ENCODE measurements at places on chromosomes 4 and X. TPM values are rescaled to one million over a fixed set of nuclear protein-coding genes. Genes with fewer than 3 reads are reported as not detected.

DNA sequence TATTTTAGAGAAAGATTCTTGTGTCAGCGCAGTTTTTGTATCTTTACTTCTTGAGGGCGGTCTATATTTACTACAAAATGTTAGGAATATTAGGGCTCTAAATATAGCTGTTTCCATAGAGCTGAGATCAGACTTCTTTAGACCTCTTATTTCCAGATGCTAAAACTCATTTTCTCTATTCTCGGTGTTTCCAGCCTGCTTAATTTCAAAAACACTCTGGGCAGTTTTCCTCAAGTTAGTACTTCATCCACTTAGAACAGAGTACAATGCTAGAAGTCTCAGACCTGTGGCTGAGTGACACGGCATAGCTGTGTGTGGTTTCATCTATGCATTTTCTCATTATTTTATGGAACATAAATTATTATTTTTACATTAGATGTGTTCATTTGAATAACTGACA, 346.6 kb downstream of the PABPC4L start:
- no peak for DNase-seq

DNA sequence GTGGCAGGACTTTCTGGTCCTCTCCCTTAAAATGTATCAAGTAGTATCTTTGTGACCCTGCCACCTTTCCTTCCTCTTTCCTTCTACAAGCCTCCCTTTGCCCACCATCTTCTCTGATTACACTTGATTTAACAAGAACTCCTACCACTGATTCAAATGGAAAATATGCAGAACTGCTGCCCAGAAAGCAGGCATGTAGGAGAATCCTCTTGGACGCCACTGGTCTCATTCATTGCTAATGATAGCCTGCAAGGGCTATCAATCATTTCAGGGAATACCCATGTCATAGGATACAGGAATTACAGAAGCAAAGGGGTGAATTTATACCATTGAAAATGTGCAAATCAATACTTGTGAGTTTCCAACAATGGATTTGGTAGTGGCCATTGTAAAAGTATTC, 294.6 kb upstream of the NRK start:
- DNase-seq = no peak

DNA sequence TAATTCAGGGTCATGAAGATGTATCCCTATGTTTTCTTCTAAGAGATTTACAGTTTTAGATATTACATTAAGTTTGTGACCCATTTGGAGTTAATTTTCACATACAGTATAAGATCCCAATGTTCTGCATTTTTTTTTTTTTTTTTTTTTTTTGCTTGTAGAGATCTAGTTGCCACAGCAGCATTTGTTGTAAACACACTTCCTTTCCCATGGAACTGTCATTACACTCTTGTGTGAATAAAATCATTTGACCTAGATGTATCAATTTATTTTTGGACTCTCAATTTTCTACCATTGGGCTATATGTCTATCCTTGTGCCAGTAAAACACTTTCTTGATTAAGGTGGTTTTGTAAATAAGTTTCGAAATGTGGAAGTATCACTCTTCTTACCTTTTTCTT, 1107.2 kb downstream of the TECRL start:
- no peak for DNase-seq

DNA sequence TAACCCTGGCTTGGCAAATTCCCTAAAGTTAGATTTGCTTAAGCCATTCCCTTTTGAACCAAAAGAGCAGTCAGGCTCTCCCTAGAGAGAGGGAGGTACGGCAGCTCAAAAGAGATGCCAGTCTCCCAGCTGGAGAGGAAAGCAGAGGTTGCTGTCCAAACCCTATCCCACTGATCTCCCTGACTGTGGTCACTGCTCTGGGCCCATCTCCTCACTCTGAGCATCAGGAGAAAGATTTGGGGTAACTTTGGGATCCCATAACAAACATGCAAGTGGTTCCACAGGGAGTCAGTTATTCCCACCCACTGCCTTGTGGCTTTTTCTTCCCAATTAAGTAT, 17.1 kb downstream of the ACSL1 start:
- DNase-seq = no peak

DNA sequence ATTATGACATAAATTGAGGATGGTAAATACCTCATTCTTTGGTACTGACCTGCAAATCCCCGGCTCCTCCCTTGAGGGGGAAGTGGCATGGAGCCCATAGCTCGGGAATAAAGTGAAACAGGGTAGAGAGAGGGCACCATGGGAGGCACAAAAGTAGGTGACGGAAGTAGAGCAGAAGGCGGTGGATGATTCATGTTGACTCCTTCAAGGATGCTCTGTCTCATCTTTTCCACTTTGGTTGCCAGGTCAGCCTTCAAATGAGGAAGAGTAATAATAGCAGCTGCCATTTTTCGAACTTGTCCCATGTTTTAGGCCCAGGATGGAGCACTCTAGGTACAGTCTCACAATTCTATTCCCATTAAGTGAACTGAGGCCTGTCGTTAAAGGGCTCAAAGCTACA, 41.4 kb upstream of the PHF8 start:
- no peak for DNase-seq

DNA sequence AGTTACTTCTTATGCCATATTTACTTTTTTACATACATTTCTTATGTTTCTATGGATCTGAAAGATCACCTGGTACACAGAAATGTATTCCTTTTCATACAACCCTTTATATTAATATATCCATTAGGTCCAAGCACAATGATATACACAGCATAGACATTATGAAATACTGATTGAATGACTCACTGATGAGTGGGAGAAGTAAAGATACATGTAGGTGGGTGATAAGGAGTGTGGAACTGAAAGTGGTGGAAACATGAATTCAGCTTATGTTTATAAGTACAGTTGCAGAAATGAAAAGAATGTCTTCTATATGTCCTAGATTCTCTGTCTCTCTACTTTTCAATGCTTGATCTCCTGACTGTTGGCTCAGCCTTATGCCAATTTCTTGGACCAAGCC, 87.9 kb downstream of the YIPF7 start:
- DNase-seq = no peak

DNA sequence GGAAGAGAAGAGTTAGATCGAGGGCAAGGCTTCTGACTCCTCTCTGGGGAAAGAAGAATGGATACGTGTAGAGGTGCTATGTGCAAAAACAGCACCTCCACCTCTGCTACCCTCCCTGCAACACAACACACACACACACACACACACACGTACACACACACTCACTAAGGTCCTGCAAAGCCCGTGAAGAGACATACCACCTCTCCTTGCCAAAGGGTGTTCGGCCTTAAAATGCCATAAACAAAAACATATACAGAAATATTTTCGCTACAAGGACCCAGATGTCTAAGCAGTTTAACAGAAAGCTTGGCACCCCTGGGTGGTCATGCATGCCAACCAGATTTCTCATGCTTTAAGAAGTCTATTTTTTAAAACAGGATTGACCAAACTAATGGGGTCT, 1.5 kb downstream of the TIFA start:
- no peak for DNase-seq

DNA sequence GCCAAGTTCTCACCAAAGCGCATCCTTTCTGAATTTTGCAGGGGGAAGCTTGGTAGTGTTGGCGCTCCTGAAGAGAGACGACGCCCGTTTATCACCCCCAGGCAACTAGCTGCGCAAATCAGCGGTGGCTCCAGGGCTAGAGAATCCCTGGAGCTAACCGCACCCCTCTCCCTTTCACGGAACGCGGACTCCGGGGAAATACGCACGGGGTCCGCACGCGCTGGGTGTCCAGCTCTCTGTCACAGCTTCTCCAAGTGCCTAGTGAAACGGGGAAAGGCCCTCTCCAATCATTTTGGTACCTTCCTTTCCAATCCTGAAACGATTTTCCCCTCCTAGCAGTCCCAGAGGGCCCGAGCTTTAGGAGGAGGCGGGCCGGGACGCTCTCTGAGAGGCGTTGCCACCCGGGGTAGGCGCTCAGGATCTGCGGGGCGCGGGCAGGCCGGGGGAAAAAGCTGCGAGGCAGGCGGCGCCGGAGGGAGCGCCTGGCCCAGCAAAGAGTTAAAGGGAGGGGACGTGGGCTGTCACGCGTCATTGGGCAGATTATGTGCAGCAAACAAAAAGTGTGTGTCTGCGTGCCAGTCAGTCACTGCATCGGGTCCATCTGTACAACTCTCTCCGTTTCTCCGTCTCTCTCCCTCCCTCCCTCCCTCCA, at the start of gene PRDM8:
Gene PRDM8, plus strand, starts transcription at position 582 of the 652 bp plus-strand sequence. CDS start 2,578 bp downstream, outside the sequence.
- no peak for DNase-seq

- DNase-seq = no peak
These were observed 22.8 kb downstream of the CPZ start for GRCh38 chr4:8615366-8615765.

DNA sequence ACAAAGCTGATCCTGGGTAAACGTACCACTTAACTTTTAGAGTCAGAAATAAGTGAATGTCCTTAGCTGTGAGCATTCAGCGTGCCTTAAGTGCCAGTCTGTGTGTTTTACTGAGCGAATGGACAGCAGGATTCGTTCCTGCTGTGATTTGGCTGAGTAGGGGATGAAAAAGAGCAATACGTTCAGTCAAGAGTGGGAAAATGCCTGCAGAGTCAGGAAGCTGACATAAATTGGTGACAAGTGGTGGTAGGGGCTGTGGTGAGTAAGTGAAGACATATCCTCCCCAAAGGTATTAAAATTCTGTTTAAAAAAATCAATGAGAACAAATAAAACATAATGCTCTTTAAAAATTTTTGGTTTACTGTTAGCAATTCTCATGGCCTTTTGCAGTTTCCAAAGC, 56.6 kb upstream of the TNIP3 start:
- no peak for DNase-seq

DNA sequence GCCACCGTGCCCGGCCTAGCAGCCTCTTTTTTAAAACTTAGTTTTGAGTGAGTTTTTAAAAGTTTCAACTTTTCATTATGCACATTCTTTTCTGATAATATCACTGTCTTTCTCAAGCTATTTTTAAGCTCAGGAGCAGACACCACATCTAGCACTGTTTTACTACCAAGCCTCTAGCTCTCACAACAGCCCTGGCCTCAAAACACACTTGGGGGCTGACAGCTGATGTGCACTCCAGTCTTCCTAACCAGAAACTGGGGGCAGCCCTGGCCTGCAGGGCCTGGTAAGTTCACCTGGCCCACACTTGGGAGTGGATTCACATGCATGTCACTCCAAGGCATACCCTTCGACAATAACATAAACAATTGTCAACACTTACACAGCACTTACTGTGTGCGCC, 34.0 kb downstream of the CENPU start:
- DNase-seq = no peak

DNA sequence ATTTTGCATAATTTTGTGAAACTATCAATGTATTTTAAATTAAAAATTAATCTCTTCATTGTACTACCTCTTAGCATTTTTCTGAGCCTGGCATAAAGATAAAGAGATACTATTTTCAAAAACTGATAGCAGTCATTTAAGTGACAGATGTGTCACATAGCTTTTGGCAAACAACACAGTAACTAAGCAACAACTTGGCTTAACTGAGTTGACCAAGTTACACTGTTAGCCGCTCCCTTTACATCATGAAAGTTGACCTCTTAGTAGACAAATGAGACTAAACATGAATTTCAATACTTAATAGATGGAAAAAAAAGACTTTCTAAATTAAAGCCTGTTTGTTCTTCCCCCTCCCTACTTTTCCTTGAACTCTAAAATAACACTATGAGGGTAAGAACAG, 62.0 kb downstream of the ATP8A1 start:
- no peak for DNase-seq

DNA sequence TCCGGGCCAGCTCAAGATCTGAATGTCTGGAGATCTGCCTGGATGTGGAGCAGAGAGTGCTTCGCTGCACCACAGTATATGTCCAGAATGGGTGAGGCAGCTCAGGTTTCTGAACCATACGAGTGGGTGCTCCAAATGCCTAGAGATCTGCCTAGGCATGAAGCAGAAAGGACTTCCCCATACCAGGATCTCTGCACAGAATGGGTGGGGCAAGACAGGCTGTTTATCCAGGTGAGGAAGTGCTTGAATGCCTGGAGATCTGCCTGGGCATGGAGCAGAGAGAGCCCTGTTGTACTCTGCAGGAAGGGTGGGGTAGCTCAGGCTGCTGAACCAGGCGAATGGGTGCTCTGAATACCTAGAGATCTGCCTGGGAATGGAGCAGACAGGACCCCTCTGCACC, 45.4 kb upstream of the MAGEC2 start:
- DNase-seq = no peak

DNA sequence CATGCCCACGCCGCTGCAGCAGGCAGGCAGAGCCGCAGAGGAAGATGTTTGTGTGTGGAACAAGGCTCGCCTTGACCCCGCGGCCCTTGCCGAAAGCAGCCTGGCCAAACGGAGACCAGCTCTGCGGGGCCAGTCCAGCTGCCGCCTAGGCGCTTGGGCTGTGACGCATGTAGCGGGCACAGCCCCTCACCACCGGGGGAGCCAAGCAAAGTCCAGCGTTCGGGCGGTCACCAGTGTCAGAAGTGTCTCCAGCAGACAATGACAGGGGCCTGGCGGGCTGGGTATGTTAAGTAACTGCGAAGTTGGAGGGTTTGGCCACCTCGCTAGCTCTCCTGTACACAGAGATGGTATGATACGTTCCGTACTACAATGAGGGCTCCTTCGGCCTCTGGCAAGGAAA, 1.3 kb downstream of the AMER1 start:
- peak; percentile 2 for DNase-seq

DNA sequence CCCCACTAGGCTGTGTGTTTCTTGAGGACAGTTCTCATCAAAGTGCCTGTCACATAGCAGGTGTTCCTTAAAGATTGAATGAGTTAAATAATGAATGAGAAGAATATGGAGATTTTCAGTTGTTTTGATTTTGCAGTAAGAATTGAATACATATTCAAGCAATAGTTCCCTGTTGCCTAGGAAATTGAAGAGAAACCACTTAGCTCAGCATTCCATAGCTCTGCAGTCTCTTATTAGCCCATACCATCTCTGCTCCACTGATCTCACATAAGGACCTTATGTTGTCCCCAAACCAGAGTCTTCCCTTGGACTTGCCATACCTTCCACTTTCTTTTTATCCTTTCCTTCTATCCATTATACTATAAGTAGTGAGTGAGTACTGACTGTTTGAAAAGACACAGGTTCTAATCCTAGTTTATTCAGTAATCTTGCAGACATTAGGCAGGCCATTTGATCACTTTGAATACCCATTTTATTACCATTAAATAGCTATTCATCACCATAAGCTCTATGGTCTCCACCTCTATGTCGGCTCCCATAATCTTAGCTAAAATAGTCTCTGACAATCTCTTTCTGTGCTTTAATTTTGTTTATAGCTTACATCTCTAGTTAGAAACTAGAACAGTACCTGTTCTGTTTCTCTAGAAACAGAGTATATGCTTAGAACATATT, 1059.6 kb upstream of the SLIT2 start:
- no peak for DNase-seq

- no peak for DNase-seq
These were observed 238.8 kb upstream of the GRIA3 start for GRCh38 chrX:122945328-122945727.

GRCh38 chr4:1325681-1326635, 21.1 kb upstream of the UVSSA start:
- DNase-seq = no peak

- no peak for DNase-seq
These were observed 326.0 kb downstream of the FBXW7 start for GRCh38 chr4:152209772-152210493.

The ARL9 gene
- 2.3 TPM for polyA plus RNA-seq

The CLDN2 gene
- polyA plus RNA-seq = 70.4 TPM

The BMPR1B gene
- 17.8 TPM for polyA plus RNA-seq

The PPP1R2C gene
- polyA plus RNA-seq = not detected

The ARAP2 gene
- polyA plus RNA-seq = 8.4 TPM

The CFAP99 gene
- polyA plus RNA-seq = 0.78 TPM
